ENCODE measurements at places on chromosomes 4 and X. TPM values are rescaled to one million over a fixed set of nuclear protein-coding genes. Genes with fewer than 3 reads are reported as not detected.

Gene MAB21L2
- total RNA-seq = not detected

Gene RAB40AL
- total RNA-seq = 0.28 TPM

Gene REPS2
- total RNA-seq = 0.10 TPM

Gene SHISA3
- total RNA-seq = 0.58 TPM

Gene FHIP1A
- total RNA-seq = 0.18 TPM

Gene ESX1
- total RNA-seq = not detected
